ENCODE measurements at places on chromosomes 13 and 19.

DNA sequence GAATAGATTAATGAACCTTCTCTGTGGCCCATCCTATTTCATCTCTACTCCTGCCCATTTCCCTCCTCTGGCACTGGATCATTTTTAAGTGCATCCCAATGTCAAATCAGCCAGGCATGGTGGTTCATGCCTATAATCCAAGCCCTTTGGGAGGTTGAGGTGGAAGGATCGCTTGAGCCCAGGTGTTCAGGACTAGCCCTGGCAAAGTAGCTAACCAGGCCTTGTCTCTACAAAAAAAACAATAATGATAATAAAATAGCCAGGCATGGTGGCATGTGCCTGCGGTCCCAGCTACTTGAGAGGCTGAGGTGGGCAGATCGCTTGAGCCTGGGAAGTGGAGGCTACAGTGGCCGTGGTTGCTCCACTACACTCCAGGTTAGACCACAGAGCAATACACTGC lies 517.0 kb downstream of the MYO16 start:
- DNase-seq, result no peak

DNA sequence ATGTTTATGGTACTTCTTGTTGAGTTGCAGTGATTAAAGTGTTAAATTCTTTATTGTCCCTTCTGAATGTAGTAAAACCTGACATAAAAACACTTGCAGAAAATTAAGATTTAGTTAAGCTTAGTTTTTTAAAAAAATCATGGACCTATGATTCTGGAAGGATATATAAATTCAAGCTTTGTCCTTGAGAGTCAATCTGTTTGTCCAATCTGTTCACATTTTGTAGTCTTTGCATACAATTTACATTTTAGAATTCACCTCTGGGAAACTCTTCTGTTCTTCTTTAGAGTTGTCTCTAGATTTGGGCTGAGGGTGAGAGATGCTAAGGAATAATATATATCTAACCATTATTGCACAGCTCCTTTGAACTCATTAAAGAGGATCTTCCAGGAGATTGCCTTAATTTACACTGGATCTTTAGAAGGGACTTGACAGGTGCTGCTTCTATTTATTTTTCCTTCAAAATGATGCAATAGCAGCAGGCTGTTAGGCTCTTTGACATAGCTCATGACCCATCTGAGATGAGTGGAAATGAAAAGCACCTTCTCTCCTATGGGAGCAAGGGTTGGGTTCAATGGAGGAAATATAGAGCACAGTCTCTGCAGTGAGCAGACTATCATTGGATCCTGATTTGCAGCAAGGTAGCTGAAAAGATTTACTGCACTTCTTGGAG lies 433.9 kb downstream of the GPC6 start:
- DNase-seq, result no peak

GRCh38 chr13:107118506-107118905 lies 550.6 kb upstream of the ARGLU1 start:
- DNase-seq, result no peak

DNA sequence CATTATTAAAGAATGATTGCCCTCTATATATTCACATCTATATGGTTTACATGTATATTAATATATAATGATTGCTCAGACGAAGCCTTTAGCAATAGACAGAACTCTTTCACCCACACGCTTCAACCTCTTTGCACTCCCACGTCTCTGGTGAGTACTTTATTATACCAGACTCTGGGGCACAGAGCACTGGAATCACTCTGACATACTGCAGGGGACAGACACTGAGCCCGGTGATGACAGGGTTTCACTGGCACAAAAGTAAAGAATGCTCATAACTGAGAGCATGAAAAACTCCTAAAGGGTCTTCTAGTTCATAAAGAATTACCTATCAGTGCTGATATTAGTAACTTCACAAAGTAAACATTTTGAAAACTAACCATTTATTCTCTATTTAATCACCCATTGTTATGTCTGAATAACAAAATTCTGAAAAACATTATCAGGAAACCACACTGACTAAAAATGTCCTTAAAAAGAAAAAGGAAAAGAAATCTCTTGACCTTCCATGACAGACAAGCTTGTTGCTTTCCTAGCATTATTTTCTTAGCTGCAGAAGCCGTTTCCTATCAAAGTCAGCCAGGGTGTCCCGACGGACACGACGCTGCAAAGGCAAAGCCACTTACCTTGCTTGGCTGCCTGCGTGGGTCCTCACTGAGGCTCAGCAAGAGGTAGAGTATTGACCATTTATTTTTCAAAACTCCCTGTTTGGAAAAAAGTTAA lies 29.1 kb downstream of the TUBGCP3 start:
- DNase-seq, result no peak

- DNase-seq, result no peak
These were observed 157.9 kb downstream of the RNF17 start for GRCh38 chr13:24921881-24922280.

- DNase-seq, result no peak
These were observed 88.0 kb downstream of the SLC10A2 start for GRCh38 chr13:102978168-102978567.

All from activated CD4-positive, alpha-beta T cell treated with anti-CD3 and anti-CD28 coated beads, Interleukin-10, Interleukin-2, amounts not matched to agents 100 ng/mL and 50 ng/mL, durations not matched to agents 16 hours and 8 hours (primary cell).